ENCODE measurements at places on chromosomes 11 and 22. TPM values are rescaled to one million over a fixed set of nuclear protein-coding genes. Genes with fewer than 3 reads are reported as not detected.

Gene OR56A1
- not detected for total RNA-seq

Gene PATE4
- total RNA-seq: not detected

Gene ATG13
- 96.2 TPM for total RNA-seq

Gene CLDN5
- not detected for total RNA-seq

Gene PRR33
- total RNA-seq: not detected

Gene OR51B2
- total RNA-seq: not detected

DNA sequence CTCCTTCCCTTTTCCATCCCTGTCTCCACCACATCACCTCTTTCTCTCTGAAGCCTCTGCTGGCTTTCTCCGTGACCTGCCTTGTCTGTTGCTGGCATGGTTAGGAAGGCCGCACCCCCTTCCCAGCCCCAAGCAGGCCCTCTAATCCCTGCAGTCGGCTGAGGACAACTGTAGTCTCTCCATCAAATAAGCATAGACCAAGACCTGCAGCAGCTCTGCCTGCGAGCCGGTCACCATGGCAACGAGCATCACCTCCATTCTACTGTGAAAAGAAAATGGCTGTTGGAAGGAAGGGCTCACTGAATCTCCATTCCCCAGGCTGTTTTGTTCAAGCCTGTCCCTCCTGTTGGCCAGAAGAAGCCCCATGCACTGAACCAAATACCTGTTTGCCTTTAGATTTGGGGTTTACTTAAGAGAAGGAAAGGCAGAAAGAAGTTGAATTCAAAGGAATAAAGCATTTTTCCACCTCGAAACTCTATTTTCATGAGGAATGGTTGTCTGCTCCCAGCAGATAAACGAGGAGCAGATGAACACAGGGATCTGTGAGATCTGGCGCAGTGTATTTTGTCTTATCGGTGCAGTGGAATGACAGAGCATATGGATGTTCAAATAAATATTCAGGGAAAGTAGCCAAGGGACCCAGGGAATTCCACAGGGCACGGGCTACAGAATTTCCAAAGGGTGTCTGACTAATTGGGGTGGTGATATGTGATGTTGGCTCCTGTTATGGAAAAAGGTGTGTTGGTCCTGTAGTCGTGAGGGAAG, 113.1 kb upstream of the TTC12 start:
- no peaks in the 10 kb centered on the region for H3K4me1 ChIP-seq
- no peaks in the 10 kb centered on the region for H3K36me3 ChIP-seq
- H3K27me3 ChIP-seq: no peaks in the 10 kb centered on the region

GRCh38 chr22:19981961-19982920, 34.4 kb downstream of the ARVCF start:
- H3K27ac ChIP-seq: no peak overlapping the region
- no peak for DNase-seq
- no peaks in the 10 kb centered on the region for H3K27me3 ChIP-seq
- peaks cover 6% of the 10 kb centered on the region for H3K4me1 ChIP-seq
- H3K36me3 ChIP-seq: no peaks in the 10 kb centered on the region

- no peak overlapping the region for H3K4me3 ChIP-seq
- no peaks in the 10 kb centered on the region for H3K27me3 ChIP-seq
- H3K4me1 ChIP-seq: no peaks in the 10 kb centered on the region
- no peak overlapping the region for H3K27ac ChIP-seq
- DNase-seq: no peak
- no peaks in the 10 kb centered on the region for H3K36me3 ChIP-seq
Observed at GRCh38 chr22:35703861-35704584, 13.6 kb upstream of the APOL5 start.

DNA sequence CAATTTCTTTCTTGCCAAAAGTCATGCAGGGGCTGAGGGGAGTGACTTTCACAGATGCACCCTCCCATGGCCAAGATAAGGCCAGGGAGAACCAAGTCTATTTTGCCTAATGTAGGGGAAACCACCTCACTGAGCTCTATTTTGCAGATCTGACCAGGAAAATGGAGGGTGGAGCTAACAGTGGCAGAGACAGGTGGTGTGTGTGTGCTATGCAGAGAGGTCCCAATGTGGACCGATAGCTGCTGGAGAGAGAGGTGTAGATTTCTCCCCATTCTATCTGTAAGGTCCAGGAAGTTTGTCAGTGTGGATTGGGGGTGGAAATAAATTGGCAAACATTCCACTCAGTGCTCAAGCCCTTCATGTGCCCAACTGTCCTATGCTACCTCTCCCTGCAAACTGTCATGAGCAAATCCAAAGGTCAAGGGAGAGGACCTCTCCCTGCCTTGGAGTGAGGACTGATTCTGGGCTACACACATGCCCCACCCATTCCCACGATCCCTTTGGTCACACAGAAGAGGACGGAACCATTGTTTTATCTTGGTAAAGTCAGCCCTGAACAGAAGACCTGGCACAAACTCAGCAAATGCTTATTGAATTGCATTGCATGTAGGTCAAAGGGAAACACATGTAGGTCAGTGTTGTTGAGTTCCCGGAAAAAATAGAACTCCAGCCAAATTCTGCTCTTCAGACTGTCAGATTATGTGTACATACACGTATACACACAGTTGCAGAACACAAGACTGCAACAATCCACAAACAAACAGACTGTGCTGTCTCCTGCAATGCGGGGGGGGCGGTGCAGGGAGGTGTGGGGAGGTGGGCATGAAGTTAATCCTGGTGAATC, 65.9 kb downstream of the C11orf58 start:
- no peaks in the 10 kb centered on the region for H3K36me3 ChIP-seq
- H3K4me3 ChIP-seq: no peak overlapping the region
- DNase-seq: no peak
- peaks cover 16% of the 10 kb centered on the region for H3K4me1 ChIP-seq
- H3K27ac ChIP-seq: no peak overlapping the region

DNA sequence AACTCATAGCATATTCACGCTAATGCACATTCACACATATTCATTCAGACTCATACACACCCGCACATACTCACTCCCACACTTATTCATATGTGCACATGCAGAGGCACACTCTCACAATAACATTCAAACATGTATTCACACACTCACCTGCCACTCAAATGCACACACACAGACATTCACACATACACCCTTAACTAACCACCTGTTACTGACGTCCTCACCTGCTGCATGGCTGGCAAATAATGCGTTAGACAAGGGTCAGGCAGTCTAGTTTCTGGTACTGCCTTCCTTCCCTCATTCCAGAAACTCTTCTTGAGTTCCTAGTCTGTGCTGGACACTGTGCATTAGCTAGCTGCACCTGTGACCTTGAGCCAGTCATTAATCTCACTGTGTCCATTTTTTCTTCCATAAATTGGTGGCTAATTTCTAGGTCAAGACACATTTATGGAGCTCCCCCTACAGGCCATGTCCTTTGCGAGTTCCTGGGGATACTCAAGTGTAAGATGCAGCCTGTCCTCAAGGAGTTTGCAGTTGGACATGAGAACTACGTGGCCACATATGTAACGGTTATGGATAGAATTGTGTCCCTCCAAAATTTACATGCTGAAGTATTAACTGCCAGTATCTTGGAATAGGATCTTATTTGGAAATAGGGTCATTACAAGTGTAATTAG, 34.5 kb upstream of the SEZ6L start:
- no peak overlapping the region for H3K4me3 ChIP-seq
- no peak for DNase-seq
- H3K27me3 ChIP-seq: no peaks in the 10 kb centered on the region
- no peaks in the 10 kb centered on the region for H3K4me1 ChIP-seq

DNA sequence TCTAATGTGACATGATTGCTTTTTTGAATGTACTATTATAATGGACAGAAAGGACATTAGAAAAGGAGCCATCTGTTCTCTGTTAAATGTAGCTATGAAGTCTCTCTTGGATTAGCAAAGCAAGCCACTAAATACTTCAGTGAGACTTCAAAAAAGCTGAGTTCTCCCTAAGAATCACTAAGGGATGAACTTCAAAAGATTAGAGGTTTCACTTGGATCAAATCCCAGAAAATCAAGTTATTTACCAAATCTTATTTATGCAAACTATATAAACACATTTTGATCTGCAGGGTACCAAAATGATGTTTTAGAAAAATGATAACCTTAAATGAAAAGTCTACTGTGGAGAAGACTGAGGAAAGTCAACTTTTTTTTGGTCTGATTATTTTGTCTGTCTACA, 82.1 kb upstream of the MTMR2 start:
- no peak overlapping the region for H3K27ac ChIP-seq
- no peaks in the 10 kb centered on the region for H3K27me3 ChIP-seq
- H3K4me1 ChIP-seq: no peaks in the 10 kb centered on the region
- DNase-seq: no peak
- H3K4me3 ChIP-seq: no peak overlapping the region
- no peaks in the 10 kb centered on the region for H3K36me3 ChIP-seq

GRCh38 chr22:23700706-23701105, 9.9 kb downstream of the RGL4 start:
- H3K4me1 ChIP-seq: peaks cover 48% of the 10 kb centered on the region
- H3K4me3 ChIP-seq: no peak overlapping the region
- no peaks in the 10 kb centered on the region for H3K27me3 ChIP-seq

GRCh38 chr22:28956506-28956905, 73.1 kb downstream of the ZNRF3 start:
- H3K36me3 ChIP-seq: no peaks in the 10 kb centered on the region
- no peak overlapping the region for H3K27ac ChIP-seq
- H3K27me3 ChIP-seq: peaks cover 48% of the 10 kb centered on the region
